Effector memory CD8-positive, alpha-beta T cell (primary cell): ENCODE measurements at places on chromosomes 7 and 10.

GRCh38 chr10:45553155-45553554, 119.4 kb downstream of the ZFAND4 start:
- H3K4me1 ChIP-seq: peaks cover 19% of the 10 kb centered on the region
- no peak for DNase-seq
- no peak overlapping the region for H3K4me3 ChIP-seq
- no peaks in the 10 kb centered on the region for H3K27me3 ChIP-seq
- no peak overlapping the region for H3K27ac ChIP-seq

- peaks cover 51% of the 10 kb centered on the region for H3K4me1 ChIP-seq
- H3K27ac ChIP-seq: peak overlapping the region; percentile 83
- no peak for DNase-seq
- no peaks in the 10 kb centered on the region for H3K27me3 ChIP-seq
Measured at GRCh38 chr10:43251419-43252165, 15.3 kb downstream of the RASGEF1A start.

GRCh38 chr10:70051848-70052247, 798 bp upstream of the MACROH2A2 start:
- no peak overlapping the region for H3K27ac ChIP-seq
- H3K4me1 ChIP-seq: peaks cover 5% of the 10 kb centered on the region
- no peaks in the 10 kb centered on the region for H3K36me3 ChIP-seq
- no peak for DNase-seq
- H3K27me3 ChIP-seq: peaks cover 55% of the 10 kb centered on the region

DNA sequence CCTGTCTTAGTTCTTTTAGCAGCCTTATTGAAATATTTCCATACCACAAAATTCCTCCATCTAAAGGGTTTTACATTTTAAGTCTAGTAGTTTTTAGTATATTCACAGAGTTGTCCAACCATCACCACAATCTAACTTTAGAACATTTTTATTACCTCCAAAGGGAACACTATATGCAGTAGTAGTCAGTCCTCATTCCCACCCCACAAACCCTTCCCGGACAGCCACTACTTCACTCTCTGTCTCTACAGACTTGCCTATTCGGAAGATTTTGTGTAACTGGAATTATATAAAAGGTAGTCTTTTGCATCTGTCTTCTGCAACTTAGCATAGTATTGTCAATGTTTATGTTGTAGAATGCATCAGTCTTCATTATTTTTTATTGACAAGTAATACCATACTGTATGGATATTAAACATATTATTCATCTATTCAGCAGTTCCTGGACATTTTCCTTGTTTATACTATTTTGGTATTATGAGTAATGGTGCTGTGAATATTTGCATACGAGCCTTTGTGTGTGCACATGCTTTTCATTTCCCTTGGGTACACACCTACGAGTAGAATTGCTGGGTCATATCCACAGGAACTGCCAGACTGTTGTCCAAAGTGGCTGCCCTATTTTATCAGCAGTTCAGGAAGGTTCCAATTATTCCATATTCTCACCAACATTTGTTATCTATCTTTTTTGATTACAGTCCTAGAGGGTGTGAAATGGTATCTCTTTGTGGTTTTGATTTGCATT, 60.9 kb upstream of the LANCL2 start:
- DNase-seq: no peak
- peaks cover 22% of the 10 kb centered on the region for H3K27me3 ChIP-seq
- H3K4me3 ChIP-seq: no peak overlapping the region
- H3K27ac ChIP-seq: no peak overlapping the region

DNA sequence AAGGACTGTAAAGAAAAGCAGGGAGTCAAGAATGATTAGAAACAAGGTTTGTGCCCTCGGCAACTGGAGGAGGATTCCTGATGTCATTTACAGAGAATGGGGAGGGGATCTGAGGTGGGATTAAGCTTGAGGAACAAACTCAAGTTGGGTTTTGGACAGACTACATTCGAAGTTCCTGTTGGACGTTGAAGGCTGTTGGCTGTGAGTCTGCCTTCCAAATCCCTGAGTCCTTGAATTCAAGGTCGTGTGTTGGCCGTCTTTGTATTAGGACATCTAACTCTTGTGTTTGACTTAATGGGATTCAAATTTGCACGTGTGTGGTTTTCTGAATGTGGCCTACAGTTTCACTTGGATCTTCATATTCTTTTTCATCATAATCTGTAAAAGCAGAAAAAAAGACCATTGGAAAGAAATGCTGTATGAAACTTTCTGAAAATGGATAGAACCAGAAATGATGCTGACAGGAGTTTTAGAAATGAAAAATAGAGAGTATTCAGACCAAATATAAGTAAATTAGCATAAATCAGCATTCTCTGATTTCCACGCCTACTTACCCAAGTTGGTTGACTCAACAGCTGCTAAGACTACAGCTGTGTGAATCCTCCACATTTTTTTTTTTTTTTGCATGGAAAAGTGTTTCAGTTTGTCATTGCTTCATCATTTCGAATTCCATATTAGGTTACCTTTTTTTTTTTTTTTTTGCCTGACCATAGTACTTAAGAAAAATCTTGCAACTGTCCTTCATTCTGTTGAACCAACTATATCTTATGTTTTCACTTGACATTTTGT, 94.8 kb downstream of the KIAA1217 start:
- H3K27ac ChIP-seq: no peak overlapping the region
- H3K4me3 ChIP-seq: no peak overlapping the region
- DNase-seq: no peak
- no peaks in the 10 kb centered on the region for H3K4me1 ChIP-seq
- H3K27me3 ChIP-seq: no peaks in the 10 kb centered on the region
